M059J (cell line): ENCODE measurements at places on chromosomes 6 and 20.

DNA sequence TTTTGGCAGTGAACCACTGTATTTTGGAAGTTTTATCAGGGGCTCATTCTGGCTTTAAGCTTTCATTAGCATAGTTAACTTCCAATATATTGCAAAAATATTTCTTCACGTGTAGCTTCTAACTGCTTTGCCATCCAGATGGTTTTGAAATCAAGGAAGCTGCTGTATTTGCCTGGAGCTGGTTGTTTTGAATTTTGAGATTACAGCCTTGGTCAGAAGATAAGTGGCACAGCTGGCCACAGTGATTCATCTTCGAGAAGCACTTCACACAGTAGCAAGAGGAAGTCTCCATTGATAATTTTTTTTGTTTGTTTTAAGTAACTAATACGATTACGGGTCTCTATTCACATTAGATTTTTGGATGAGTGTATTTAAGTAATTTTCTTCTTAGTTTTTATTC, 3.8 kb downstream of the APCDD1L start:
- DNase-seq: peak; percentile 68

DNA sequence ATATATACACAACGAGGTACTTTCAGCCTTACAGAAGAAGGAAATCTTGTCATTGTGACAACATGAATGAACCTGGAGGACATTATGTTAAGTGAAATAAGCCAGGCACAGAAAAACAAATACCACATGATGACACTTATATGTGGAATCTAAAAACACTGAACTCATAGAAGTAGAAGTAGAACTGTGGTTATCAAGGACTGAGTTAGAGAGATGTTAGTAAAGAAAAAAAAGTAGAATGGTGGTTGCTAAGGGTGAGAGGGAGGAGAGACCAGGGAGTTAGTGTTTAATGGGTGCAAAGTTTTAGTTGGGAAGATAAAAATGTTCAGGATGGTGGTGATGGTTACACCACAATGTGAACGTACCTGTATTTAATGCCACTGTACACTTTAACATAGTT, 4.8 kb upstream of the STX11 start:
- DNase-seq: peak; percentile 41

- no peak for DNase-seq
These were observed 339.0 kb downstream of the SYNE1 start for GRCh38 chr6:152298055-152298647.

GRCh38 chr20:23482138-23482537, 8.8 kb upstream of the CST8 start:
- no peak for DNase-seq

- DNase-seq: no peak
These were observed 81.3 kb upstream of the ARMC2 start for GRCh38 chr6:108766886-108767285.

GRCh38 chr20:13349235-13349604, 128.1 kb downstream of the ISM1 start:
- no peak for DNase-seq

- no peak for DNase-seq
These were observed 78.5 kb downstream of the CBFA2T2 start for GRCh38 chr20:33568378-33568777.

- DNase-seq: no peak
These were observed 22.8 kb upstream of the SCGN start for GRCh38 chr6:25629198-25629576.

- DNase-seq: no peak
These were observed 174.0 kb upstream of the MAN1A1 start for GRCh38 chr6:119523556-119523955.

- peak; percentile 63 for DNase-seq
These were observed 13.2 kb downstream of the QKI start for GRCh38 chr6:163427498-163428254.

DNA sequence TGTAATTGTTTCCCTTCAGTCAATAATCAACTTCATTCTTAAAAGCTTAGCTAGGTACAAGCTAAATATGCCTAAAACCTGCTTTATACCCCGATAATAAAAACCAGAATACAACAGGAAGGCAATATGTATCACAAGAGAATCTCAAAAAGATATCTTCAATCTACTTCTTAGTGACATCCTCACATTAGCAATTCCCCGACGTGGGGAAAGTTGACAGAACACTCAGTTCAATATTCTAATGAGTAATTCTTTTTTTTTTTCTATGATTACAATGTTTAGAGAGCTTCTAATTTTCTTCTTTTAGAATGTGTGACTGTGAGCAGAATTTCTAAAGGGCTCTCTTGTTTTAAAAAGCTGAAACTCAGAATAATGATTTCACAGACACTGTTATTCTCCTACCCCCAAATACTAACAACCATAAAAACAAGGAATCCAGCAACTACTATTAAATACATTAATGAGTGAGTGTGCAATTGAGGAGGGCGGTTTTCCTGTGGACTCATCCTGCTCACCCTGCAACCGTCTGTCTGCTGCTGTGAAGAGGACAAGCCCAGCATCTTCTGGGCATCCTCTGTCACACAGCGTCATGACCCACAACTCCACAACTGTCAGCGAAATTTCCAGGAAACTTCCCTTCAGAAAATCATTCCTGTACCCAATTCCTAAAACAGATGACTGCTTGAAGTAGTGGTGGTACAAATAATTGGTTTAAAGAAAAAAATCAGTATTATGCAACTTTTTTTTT, 68.1 kb downstream of the DTNBP1 start:
- no peak for DNase-seq

DNA sequence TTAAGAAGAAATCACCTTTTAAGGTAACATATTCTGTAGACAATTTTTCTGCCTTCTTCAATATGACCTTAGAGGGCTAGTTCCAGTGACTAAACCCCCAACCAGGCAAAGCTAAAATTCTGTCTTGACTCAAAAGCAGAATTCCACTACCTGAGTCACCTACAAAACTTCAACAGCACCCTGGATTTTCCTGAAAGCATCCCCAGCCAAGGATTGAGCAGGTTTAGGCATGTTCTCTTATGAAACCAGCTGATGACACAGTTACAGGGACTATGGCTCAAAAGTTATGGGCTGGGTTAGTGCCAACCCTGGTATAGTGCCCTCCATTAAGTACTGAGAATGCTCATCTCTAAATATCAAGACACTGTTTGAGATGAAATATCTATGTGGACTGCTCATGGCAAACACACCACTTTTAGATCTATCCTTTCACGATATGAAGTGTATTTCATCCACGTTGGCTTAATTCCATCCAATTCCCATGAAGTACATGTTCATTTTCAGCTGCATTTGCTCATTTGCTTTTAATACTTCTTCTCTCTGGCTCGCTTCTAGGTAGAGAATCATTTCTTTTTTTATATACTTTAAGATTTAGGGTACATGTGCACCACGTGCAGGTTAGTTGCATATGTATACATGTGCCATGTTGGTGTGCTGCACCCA, 53.6 kb upstream of the TNFAIP3 start:
- peak; percentile 57 for DNase-seq

- DNase-seq: no peak
These were observed 24.0 kb downstream of the SLC26A8 start for GRCh38 chr6:36000451-36000850.

DNA sequence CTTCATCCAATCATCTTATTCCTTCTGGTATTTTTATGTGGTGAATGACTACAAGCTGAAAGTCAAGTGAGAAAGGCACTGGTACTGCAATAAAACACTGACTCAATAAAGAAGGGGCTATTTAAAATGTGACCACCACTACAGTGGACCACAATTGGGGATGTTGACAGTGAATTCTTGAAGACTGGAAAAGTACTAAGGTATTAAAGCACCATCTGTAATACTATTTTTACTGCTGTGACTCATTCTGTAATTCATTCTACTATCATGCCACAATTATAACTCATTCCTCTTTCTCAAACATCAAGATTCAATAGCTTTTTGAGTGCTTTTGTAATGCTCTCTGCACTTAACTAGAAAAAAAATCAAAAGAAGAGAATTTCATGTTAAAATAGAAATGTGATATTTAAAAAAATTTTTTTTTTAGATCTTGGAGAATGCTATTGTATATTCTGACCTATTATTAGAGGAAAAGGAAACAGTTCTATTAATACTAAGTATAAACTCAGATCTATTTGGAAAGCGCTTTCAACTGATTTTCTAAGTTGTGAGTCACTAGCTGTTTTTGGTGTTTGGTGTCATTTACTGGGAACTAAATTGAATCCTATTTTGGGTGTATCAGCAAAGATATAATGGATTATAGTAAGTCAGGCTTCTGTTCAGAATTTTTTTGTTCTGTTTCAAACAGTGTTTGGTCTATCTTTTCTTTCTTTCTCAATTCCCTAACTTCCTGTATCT, 104.7 kb upstream of the TMEM170B start:
- DNase-seq: peak; percentile 96

DNA sequence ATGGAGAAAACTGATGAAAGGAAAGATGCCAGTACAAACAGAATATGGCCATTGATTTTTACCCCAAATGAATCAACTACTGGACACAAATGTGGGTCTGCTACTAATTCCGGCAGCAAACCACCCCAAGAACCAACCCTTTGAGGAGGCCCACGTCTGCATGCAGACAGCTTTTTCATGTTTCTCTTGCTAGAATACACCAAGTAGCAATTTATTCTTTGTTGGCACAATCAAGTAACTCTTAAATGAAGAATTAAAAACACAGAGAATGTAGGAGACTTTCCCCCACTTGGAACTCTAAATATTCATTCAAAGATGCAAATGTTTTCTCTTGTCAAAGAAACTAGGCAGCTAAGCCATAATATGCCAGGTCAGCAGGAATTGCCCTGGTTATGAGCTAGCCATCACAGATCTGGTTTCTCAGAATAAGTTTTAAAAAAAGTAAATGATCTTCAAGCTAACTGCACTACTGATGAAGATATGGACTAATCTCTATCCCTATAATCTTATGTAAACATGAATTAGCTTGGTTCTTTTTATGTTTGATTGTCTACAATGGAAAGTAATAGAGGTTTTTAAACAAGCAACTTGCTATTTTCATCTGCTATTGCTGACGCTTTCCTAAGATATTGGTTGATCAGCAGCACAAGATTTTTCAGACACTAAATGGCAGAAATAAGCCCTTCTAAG, 163.1 kb upstream of the THEMIS start:
- no peak for DNase-seq
